ENCODE measurements at places on chromosomes 7 and 10.

DNA sequence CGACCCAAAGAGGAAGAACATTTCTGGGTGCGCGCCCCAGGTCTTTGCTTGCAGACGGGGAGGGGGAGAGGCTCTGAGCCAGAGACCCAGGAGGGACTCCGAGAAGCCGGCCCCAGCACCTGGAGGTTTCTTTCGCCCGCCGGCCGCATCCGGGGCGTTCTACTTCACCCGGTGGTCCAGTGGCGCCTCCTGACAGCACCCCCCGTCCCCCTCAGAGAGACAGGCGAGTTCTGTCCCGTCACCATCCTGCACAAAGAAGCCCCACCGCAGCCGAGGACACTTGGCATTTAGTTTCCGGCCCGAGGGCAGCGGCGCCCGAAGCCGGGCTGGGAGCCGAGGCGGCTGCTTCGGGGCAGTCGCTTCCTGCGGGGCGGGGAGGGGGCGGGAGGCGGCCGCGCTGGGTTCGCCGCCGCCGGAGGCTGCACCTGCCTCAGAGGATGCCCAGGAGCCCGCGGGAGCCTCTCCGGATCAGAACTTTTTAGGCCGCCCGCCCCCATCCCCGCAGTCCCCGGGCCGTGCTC lies at the start of gene TMEM178B:
Gene TMEM178B, plus strand, starts transcription at position 424 of the 521 bp plus-strand sequence.
- no peak for DNase-seq

GRCh38 chr7:64625114-64626082 lies 40.5 kb upstream of the ZNF107 start:
- DNase-seq, result peak; percentile 7

DNA sequence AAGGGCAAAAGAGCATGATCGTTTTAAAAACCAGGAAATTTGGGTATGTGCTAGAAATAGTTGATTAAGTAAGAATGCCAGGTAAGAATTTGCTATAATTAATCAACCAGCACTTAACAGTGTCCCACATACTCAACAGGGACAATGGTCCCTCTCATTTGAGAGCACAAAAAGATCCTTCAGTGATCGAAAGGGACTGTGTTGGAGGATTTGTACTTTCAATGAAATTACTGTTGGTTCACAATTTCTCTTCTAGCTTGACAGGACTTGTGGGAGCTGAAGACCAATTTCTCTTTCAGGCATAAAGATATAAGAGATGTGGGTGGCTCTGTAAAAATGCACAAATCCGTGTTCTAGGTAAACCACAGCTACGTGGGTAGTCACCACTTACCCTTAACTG lies 12.5 kb upstream of the PLEKHS1 start:
- peak; percentile 25 for DNase-seq

DNA sequence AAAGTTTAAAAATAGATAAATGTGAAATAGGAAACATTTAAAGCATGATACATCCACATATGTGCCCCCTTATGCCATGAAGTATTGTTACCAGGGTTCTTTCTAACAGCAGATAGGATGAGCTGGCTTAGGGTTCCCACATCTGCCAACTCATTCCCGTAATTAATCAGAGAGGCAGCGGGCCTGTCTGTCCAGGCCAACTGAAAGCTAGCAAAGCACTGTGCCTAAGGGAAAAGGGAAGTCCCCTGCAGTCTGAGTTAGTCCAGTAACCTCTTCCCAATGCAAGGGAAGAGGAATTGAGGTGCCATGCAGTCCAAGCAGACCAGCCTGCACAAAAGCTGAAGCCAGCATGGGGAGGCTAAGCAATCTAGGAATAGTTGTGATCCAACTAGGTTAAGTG lies 18.3 kb upstream of the ZC3HAV1L start:
- no peak for DNase-seq

GRCh38 chr10:22002591-22003176 lies 846 bp downstream of the DNAJC1 start:
- no peak for DNase-seq

All from globus pallidus (tissue), 1 donor.